ENCODE measurements at places on chromosomes 12 and 14.

DNA sequence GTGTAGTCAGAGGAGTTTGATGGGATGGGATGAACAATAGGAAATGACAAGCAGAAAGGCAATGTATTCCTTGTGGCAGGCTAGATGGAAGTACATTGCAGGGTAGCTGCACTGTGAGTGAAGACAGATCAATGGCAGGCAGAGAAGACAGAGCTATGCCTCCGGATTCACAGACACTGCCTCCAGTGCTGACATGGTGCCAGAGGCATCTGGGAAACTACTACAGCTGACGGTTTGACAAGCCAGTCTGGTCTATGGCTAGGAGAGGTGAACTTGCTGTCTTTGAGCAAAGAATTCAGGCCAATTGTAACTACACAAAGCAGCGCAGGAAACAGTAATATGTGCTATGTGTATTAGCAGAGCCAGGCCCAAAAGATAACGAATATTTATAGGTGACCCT is 193.5 kb downstream of the DIO2 start:
- DNase-seq, result no peak

- no peak for DNase-seq
Measured at GRCh38 chr14:100653409-100653808, 66.2 kb upstream of the BEGAIN start.

GRCh38 chr12:14167005-14167628 is 185.7 kb upstream of the GRIN2B start:
- DNase-seq, result peak; percentile 60

DNA sequence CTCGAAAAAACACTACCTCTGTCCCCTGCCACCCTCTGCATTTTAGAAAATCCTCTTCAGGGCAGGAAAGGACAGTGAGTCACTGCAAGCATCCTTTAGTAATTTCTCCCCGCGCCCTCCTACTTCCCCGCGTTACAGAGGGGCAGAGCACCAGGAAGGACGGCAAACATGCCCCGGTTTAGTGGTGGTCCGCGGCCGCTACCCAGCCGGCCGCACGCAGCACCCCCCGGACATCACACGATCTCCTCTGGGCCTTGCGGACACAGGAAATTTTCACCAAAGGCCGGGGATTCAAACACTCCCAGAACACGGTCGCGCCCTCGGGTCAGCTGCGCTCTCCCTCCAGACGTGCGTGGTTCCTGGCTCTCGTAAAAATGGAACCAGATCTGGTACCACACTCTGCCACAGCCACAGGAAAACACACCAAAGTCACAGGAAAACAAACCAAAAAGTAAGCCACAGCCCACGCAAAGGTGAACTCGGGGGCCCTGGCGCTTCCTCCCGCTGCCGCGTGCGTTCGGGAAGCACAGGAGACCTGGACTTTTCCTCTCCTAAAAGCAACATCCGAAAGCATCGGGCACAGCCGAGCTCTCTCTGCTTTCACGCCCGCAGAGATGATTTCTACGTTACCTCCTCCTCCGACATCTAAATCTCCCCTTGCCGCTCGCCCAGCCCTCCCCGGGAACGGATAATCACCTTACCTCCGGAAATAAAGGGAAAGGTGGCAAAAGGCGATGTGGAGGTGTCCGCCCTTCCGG is 839 bp downstream of the SLC38A1 start:
- DNase-seq, result peak; percentile 71

DNA sequence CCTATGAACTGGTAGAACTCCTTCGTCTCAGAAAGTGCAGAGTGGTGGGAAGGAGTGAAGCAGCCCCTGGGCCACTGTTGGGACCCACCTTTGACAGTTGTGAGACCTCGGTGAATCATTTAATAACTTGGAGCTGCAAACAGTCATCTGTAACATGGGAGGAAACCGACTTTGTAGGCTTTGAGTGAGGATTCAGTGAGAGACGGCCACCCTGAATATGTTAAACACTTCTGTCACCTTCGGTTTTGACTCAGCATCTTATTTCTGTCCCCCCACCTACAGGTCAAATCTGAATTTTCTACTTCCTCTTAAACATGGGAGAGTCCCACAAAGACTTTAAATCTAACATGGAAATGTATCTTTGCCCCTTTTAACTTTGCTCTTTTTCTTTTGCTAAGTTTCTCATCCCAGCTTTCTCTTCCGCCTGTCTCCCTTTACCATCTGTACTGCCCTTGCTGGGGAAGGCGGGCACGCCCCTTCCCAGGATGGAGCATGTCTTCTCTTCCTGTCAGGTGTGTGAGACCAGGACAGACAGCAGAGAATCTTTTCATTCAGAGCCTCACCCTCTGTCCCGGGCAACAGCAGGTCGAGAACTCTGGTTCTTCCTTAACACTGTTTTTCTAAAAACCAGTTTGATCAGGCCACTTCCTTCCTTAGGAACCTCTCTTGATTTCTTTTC is 37.1 kb downstream of the ZC3H14 start:
- no peak for DNase-seq

DNA sequence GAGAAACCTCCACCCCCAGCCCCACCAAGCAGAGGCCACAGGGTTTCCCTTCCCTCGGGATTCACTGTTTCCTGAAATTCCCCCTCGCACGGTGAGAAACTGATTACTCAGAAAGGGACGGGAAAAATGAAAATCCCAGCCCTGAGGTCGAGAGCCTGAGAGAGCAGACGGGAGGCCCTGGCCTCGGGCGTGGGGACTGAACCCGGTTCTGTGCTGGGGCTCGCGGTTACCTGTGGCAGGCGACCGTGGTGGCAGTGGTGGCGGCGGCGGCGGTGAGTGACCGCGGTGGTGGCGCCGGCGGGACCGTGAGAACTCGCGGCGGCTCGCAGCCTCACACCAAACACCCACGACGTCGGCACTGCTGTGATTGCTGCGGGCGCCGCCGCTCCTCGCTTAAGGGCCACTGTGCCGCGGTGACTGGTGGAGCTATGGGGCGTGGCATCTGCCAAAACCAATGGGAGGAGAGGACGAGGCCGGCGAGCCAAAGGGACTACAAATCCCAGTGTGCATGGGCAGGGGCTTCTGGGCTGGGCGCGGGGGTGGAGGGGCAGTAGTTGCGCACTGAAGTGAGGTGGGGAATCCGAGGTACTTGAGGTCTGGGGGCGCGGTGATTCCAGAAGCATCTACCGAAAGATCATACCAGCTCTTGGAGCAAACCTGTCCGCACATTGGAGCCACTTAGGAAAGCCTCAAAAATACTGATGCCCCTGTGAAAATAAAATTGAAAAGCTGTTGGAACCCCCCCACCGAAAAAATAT is at the start of gene LGMN:
Gene LGMN, minus strand, starts transcription at position 369 of the 758 bp plus-strand sequence. CDS start 15,841 bp downstream, outside the sequence.
- peak; percentile 98 for DNase-seq

GRCh38 chr12:115528466-115528865 is 749.0 kb downstream of the MED13L start:
- no peak for DNase-seq

DNA sequence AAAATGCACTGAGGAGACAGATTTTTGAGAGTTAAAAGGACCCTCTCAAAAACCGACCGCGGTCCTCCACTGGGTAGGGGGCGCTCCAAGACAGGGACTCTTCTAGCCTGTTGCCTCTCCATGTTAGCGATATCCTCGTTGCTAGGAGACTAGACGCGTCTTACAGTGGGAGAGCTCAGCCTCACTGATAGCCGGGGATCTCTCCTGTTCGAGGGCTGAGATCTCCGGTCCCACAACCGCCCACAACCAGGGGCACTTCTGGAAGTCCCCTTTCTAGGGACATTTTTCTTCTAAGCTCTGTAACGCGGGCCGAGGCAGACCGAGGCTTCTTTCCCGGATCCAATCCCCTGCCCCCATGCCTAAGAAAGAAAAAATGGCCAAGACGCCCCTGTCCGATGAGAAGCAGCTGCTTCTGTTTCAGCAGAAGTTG is 21.3 kb downstream of the FKBP11 start:
- DNase-seq, result peak; percentile 82
